ENCODE measurements at places on chromosomes 6 and 20. TPM values are rescaled to one million over a fixed set of nuclear protein-coding genes. Genes with fewer than 3 reads are reported as not detected.

GRCh38 chr20:63977739-63978276, 1.6 kb downstream of the SAMD10 start:
- no peaks in the 10 kb centered on the region for H3K36me3 ChIP-seq
- DNase-seq = no peak
- H3K27me3 ChIP-seq = no peaks in the 10 kb centered on the region
- H3K4me1 ChIP-seq = peaks cover 25% of the 10 kb centered on the region

GRCh38 chr6:109978174-109979032, at the start of gene GPR6:
TSS of gene GPR6 (plus strand) at chr6:109978311. CDS start at chr6:109979113, 802 bp downstream.
- peaks cover 15% of the 10 kb centered on the region for H3K27me3 ChIP-seq
- peak; percentile 69 for DNase-seq
- H3K27ac ChIP-seq = no peak within 1 kb of the TSS
- H3K4me1 ChIP-seq = no peaks in the 10 kb centered on the region
- H3K4me3 ChIP-seq = no peak within 1 kb of the TSS

GRCh38 chr20:23629017-23629541, 8.7 kb downstream of the CST3 start:
- H3K36me3 ChIP-seq = no peaks in the 10 kb centered on the region
- no peak overlapping the region for H3K27ac ChIP-seq
- no peak overlapping the region for H3K4me3 ChIP-seq
- H3K27me3 ChIP-seq = no peaks in the 10 kb centered on the region
- H3K4me1 ChIP-seq = peaks cover 10% of the 10 kb centered on the region
- DNase-seq = no peak

DNA sequence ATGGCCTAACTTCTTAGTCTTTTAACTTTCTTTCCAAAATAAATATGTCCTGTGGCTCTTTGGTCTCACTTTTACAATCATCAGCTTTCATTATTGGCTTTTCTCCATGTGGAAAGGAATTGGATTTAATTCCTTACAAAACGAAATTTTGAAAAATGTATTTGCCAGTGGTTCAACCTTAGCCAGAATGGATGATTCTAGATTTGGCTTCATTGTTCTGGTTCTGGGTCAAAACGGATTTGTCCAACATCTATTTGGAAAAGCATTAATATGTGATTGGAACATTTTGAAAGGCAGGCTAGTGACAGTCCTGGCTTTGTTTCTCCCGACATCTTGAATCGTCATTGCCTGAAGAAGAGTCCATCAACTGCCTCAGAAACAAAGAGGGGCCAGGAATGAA, 59.2 kb downstream of the TENT5A start:
- H3K4me1 ChIP-seq = peaks cover 10% of the 10 kb centered on the region
- H3K27ac ChIP-seq = no peak overlapping the region
- DNase-seq = no peak
- no peaks in the 10 kb centered on the region for H3K27me3 ChIP-seq
- H3K4me3 ChIP-seq = no peak overlapping the region
- H3K36me3 ChIP-seq = no peaks in the 10 kb centered on the region

DNA sequence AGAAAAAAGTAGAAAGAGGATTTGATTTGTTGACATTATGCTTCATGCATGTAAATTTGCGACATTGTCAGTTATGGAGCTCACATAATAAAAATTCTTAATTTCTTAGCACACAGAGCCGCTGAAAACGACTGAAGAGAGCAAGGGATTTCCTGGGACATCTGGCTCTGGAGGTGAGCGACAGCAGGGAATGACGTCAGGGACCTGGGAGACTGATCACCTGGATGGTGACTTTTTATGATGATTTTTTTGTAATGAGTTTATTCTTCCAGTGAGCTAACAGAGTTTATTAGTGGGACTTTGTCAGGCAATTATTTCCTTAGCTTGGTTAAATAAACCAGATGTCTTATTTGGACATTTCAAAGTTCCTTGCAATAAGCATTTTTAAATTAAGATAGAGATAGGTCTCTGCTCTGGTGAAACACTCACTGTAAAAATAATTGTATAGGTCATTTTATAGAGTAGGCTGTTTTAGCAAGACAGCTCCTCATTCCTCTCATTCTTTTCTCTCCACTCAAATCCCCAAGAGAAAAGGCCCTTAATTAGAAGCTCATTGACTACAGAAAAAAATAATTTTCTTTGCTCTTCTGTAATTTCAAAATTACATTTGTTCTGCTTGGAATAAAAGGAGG, 19.4 kb downstream of the TMEM200A start:
- no peak for DNase-seq
- H3K27me3 ChIP-seq = no peaks in the 10 kb centered on the region
- H3K27ac ChIP-seq = no peak overlapping the region
- H3K4me3 ChIP-seq = no peak overlapping the region
- no peaks in the 10 kb centered on the region for H3K4me1 ChIP-seq

DNA sequence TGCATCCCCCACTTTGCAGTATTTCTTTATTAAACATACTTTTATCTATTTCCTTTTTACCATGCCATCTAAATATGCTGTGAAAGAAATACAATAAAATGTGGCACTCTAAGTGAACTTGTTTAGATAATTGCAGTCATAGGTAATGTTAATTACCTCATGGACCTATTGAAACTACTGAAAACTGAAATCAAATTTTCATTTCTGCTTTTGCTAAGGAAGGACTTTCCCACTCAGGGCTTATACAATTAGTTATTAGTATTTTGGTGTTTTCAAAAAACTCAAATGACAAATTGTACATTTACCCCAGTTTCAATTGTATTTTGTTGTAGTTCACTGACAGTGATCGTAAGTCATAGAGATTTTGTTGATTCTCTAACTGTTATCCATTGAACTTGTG, 88.4 kb downstream of the ID4 start:
- H3K27me3 ChIP-seq = no peaks in the 10 kb centered on the region
- no peaks in the 10 kb centered on the region for H3K36me3 ChIP-seq
- no peaks in the 10 kb centered on the region for H3K4me1 ChIP-seq
- DNase-seq = no peak

GRCh38 chr6:32114796-32115195, 5.7 kb upstream of the TNXB start:
- H3K36me3 ChIP-seq = peaks cover 31% of the 10 kb centered on the region
- peaks cover 9% of the 10 kb centered on the region for H3K4me1 ChIP-seq
- no peak overlapping the region for H3K4me3 ChIP-seq
- H3K27me3 ChIP-seq = no peaks in the 10 kb centered on the region
- H3K27ac ChIP-seq = no peak overlapping the region
- no peak for DNase-seq

DNA sequence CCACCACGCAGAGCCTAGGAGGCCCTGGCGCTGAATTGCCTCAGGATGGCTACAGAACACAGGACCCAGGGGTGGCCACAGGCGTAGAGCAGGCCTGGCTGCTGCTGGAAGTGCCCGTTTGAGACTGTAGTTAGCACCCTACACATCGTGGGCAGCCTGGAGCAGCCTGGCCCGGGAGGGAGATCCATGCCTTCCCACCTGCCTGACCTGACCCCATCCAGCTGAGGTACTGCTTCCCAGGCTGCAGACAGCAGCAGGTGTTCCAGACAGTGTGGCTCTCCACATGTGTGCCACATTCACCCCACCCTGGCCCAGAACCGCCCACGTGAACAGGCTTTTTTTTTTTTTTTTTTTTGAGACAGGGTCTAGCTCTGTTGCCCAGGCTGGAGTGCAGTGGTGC, 20.9 kb upstream of the MAP1LC3A start:
- H3K4me1 ChIP-seq = no peaks in the 10 kb centered on the region
- peak; percentile 44 for DNase-seq
- no peak overlapping the region for H3K4me3 ChIP-seq
- H3K36me3 ChIP-seq = peaks cover 41% of the 10 kb centered on the region

GRCh38 chr20:21836346-21836745, 130.9 kb downstream of the PAX1 start:
- no peak overlapping the region for H3K4me3 ChIP-seq
- no peaks in the 10 kb centered on the region for H3K27me3 ChIP-seq
- DNase-seq = no peak
- no peaks in the 10 kb centered on the region for H3K4me1 ChIP-seq
- H3K27ac ChIP-seq = no peak overlapping the region

DNA sequence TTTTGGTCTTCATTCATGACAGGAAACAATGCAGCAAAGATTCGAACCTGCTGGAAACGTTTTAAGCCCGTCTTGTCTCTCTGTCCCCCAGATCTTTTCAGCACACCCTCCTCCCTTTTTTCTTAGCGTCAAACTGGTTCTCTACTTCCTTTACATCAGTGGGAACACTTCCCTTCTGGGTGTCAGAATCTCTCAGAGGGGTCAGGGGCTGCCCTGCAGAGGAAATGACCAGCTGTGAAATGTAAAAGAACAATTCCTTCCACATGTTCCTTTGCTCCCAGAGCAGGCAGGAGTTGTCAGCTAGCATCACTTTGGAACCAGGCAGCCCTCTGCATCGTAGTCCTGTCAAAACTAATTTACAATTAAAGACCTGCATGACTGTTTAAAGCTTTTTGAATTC, 619.0 kb downstream of the TFAP2A start:
- H3K27ac ChIP-seq = no peak overlapping the region
- no peak overlapping the region for H3K4me3 ChIP-seq
- H3K36me3 ChIP-seq = no peaks in the 10 kb centered on the region
- DNase-seq = no peak

GRCh38 chr6:155883741-155884140, 428.1 kb upstream of the NOX3 start:
- H3K36me3 ChIP-seq = no peaks in the 10 kb centered on the region
- DNase-seq = no peak
- H3K4me1 ChIP-seq = no peaks in the 10 kb centered on the region
- no peak overlapping the region for H3K4me3 ChIP-seq

The PBOV1 gene
- total RNA-seq = not detected

The PNLDC1 gene
- not detected for total RNA-seq

The SNX5 gene
- total RNA-seq = 74.5 TPM

The TFEB gene
- 4.5 TPM for total RNA-seq
